ENCODE measurements at places on chromosomes 2 and 18.
A peak's percentile ranks its signal among the peaks of the same experiment; 100 is the strongest.

- DNase-seq = no peak
- H3K27me3 ChIP-seq = no peaks in the 10 kb centered on the region
- peaks cover 6% of the 10 kb centered on the region for H3K36me3 ChIP-seq
- H3K4me1 ChIP-seq = peaks cover 62% of the 10 kb centered on the region
- H3K4me3 ChIP-seq = peak overlapping the region; percentile 40
- peak overlapping the region; percentile 94 for H3K27ac ChIP-seq
Observed at GRCh38 chr2:119821266-119821665, 61.5 kb downstream of the PTPN4 start.

DNA sequence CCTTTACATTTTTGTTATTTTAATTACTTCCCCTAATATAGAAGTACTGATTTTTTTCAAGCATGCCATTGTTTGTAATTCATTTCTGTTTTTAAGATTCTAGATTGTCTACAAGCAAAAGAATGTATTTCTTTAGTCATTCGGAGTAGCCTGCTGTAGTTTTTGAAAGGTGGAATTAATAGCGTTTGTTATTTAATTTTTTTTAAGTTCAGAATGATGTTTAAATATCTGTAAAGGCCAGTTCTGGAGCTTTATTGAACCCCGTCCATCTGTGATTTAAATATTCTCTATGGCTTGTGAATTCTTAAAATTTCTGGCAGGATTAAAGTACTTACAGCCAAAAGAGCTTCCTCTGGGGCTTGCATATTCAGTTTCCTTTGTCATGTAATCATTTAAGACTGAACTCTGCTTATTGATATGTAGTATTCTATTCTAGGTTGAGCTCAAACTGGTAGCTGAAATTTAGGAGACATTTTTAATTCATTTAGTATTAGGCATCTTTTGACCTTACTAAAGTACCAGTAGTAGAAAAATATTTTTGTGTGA is 5.2 kb downstream of the TGIF1 start:
- peak overlapping the region; percentile 100 for H3K27ac ChIP-seq
- DNase-seq = no peak
- peaks cover 48% of the 10 kb centered on the region for H3K36me3 ChIP-seq

DNA sequence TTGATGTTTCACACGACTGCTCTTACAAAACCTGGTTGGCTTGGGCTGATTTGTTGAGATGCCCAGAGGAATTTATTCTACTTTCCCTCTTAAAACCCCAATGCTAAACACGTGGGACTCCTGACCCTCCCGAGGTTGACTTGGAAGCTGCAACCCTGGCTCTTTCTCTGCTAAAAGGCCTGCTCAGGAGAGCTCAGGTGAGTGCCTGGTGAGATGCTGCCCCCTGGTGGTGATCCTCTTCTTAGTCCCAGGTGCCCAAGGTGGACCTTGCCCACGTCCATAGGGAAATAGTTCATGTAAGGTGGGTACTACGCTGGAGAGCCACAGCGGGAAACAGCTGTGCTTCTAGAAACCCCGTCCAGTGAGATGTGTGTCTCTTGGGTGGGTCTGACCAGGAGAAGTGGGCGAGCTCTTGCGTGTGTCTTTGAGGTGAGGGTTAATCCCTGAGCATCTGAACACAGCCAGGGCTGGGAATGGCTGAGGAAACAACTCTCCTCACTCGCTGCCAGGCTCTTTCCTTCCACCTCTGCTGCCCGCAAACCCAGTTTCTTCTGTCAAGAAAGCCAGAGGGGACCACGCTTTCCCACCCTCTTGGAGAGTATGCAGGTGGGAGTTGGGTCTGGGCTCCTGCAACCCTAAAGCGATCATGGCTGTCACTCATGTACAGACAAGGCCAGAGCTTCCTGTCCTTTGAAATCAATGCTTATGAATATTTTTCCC is 25.5 kb upstream of the PXDN start:
- no peaks in the 10 kb centered on the region for H3K36me3 ChIP-seq
- no peaks in the 10 kb centered on the region for H3K4me1 ChIP-seq
- no peak for DNase-seq
- H3K27me3 ChIP-seq = peaks cover 16% of the 10 kb centered on the region

- no peak for DNase-seq
- H3K27me3 ChIP-seq = peaks cover 15% of the 10 kb centered on the region
- no peak overlapping the region for H3K27ac ChIP-seq
- no peak overlapping the region for H3K4me3 ChIP-seq
Observed at GRCh38 chr2:101197814-101198213, 46.6 kb upstream of the TBC1D8 start.

DNA sequence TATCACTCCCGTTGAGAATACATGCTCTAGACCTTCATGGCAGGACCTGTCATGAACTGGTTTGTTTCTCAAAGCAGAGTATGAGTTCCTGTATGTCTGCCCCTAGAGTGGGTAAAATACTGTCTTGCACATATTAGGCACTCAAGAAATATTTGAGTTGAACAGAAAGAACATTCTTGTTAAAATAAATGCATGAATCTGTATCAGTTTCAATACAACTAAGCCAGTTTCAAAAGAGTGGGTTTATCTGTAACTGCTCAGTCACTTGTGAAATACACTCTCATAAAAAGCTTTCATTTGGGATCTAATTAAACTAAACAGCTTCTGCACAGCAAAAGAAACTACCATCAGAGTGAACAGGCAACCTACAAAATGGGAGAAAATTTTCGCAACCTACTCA is 69.2 kb downstream of the RFTN2 start:
- no peak for DNase-seq
- H3K36me3 ChIP-seq = no peaks in the 10 kb centered on the region
- H3K4me3 ChIP-seq = no peak overlapping the region
- no peak overlapping the region for H3K27ac ChIP-seq

- H3K27me3 ChIP-seq = no peaks in the 10 kb centered on the region
- no peak for DNase-seq
- H3K36me3 ChIP-seq = no peaks in the 10 kb centered on the region
Observed at GRCh38 chr2:76870011-76870410, 652.2 kb downstream of the LRRTM4 start.

- no peaks in the 10 kb centered on the region for H3K36me3 ChIP-seq
- no peak overlapping the region for H3K4me3 ChIP-seq
- no peak overlapping the region for H3K27ac ChIP-seq
- DNase-seq = no peak
- no peaks in the 10 kb centered on the region for H3K4me1 ChIP-seq
Observed at GRCh38 chr2:186919296-186919695, 70.3 kb upstream of the ZSWIM2 start.

DNA sequence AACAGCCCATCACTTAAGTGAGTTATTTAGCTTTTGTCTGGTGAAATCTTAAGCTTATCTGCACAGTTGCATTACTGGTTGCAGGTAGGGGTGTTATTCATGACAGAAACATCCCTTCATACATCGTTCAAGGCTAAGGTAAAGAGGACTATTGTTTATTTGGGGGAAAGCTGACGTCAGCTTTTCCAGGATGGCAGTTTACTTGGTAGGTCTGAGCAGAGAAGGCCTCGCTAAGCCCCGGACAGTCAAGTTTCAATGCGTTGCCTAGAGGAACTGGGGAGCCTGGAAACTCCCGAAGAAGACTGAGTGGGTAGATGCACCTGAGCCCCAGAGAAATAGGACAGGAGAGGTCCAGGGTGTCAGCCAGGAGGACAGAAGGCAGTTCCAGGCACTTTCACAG is 2.2 kb downstream of the RNU4ATAC start:
- H3K4me1 ChIP-seq = peaks cover 38% of the 10 kb centered on the region
- H3K27ac ChIP-seq = no peak overlapping the region
- DNase-seq = no peak
- no peaks in the 10 kb centered on the region for H3K27me3 ChIP-seq

DNA sequence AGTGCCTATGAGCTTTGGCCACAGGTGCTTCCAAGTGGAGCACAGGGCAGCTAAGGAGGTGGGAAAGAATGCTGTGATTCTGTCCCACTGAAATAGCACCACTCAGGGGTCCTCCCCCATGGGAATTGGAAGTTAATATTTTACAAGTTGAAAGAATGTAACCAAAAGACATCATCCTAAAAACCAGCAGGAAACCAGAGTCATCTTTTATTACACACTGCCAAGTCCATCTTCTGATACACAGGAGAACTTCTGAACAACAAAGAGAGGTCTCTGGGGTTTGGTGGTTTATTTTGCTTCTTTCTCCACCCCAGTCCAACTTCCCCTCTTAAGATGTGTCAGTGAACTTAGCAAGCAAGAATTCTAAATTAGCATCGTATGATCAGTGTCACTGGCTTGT is 47.7 kb downstream of the COLEC12 start:
- no peak overlapping the region for H3K27ac ChIP-seq
- peaks cover 37% of the 10 kb centered on the region for H3K27me3 ChIP-seq
- DNase-seq = no peak
- no peaks in the 10 kb centered on the region for H3K4me1 ChIP-seq
- H3K4me3 ChIP-seq = no peak overlapping the region

DNA sequence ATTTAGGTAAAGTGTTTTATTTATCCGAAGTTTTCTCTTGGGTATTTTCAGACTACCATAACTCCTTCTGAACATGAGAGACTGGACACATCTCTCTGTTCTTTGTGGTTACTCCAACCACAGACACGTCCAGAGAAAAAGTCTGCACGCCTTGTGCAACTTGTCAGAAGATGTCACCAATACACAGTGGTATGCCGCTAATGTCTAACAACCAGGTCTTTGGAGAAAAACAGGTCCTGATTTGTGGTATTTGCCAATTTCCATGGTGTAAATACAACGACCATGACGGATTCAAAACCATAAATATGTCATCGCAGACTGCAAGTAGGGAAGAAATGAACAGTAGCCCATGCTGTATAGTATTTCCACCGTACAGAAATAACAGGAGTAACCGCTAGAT is 620.6 kb upstream of the ID2 start:
- peaks cover 2% of the 10 kb centered on the region for H3K4me1 ChIP-seq
- no peaks in the 10 kb centered on the region for H3K27me3 ChIP-seq
- H3K4me3 ChIP-seq = no peak overlapping the region
- H3K36me3 ChIP-seq = no peaks in the 10 kb centered on the region
- no peak overlapping the region for H3K27ac ChIP-seq

DNA sequence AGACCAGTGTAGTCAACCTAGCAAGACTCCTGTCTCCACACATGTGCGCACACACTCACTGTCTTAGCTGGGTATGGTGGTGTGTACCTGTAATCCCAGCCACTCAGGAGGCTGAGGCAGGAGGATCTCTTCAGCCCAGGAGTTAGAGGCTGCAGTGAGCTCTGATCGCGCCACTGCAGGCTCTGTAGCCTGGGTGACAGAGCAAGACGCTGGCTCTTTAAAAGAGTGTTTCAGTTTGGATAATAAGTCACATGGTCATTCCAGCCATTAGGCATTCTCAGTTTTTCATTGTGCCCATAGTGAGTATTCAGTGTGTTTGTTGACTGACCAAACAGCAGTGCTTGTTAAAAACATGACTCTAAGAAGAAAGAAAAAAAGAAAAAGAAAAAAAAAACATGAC is 31.0 kb downstream of the RAB10 start:
- H3K4me1 ChIP-seq = peaks cover 28% of the 10 kb centered on the region
- no peak overlapping the region for H3K27ac ChIP-seq
- H3K36me3 ChIP-seq = peaks cover 30% of the 10 kb centered on the region
- no peak overlapping the region for H3K4me3 ChIP-seq
